Activated gamma-delta T cell treated with anti-CD3 and anti-CD28 coated beads, Interleukin-2, amount 50 U/mL, for 16 hours (primary cell): ENCODE measurements at places on chromosomes 4 and X.

GRCh38 chr4:1588306-1588705 is 95.8 kb downstream of the FAM53A start:
- DNase-seq: no peak

DNA sequence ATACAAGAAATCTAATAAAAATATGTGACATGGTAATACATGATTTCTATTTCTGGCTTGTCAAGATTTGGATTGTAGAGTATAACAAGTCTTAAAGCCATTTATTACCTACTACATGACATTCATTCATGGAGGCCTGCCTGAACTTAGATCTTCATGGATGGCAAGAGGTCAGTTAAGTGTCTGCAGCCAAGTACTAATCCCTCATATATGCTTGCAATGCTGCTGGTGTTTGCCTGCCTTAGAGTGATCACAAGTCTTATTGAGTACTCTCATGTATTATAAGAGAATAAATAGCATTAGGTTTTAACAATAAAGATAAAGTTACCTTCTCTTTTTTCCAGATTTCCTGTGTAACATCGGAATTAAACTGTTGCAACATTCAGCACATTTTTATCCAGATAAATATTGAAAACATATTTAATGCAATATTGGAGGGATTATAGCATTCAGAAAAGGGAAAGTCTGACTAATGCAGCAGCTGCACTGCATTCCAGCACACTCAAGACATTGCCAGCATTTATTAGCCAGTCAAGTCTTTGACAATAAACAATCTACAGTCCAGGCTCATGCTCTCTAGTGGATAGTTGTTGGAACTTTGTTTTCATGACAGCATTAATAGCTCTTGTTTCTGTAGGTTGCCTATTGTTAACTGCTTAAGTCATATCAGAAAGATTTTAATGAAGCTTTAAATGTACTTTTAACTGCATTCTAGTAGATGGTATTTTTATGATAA is 737.1 kb downstream of the FAT4 start:
- DNase-seq: no peak

DNA sequence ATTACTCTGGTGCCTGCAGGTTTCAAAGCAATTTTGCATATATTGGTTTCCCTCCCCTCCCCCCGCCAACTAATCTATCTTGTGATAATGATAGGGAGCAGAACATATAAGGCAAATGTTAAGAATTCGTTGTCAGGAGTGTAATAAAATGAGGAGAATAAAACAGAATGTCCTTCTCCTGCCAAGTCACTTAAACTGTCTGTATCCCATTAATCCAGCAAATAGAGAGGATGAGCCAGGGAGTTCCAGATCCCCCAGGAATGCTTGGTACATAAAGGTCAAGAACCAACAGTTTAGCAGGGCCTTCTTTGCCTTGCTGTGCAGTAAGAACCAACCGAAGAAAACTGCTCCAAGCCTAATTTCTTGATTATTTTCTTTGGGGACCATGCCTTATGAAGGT is 141.4 kb downstream of the AMELX start:
- DNase-seq: no peak

DNA sequence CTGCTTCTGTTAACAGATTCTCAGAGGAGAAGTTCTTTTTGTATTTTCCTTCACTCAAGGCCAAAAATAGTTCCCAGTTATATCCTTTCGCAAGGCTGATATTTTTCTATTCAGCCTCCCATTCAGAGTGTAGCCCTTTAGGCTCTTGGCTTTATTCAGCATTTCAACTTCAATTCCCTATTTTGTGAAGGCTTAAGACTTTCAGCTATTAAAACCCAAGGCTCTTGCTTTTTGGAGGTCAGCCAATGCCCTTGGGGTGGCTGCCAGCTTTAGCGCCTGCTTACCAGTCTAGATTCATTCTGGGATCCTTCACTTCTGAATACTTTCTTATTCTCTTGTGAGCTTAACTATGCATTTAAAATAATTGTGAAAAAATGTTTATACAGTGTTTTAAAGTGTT is 57.3 kb upstream of the ADGRA3 start:
- DNase-seq: no peak

- no peak for DNase-seq
These were observed 686 bp downstream of the FIP1L1 start for GRCh38 chr4:53378171-53378482.

DNA sequence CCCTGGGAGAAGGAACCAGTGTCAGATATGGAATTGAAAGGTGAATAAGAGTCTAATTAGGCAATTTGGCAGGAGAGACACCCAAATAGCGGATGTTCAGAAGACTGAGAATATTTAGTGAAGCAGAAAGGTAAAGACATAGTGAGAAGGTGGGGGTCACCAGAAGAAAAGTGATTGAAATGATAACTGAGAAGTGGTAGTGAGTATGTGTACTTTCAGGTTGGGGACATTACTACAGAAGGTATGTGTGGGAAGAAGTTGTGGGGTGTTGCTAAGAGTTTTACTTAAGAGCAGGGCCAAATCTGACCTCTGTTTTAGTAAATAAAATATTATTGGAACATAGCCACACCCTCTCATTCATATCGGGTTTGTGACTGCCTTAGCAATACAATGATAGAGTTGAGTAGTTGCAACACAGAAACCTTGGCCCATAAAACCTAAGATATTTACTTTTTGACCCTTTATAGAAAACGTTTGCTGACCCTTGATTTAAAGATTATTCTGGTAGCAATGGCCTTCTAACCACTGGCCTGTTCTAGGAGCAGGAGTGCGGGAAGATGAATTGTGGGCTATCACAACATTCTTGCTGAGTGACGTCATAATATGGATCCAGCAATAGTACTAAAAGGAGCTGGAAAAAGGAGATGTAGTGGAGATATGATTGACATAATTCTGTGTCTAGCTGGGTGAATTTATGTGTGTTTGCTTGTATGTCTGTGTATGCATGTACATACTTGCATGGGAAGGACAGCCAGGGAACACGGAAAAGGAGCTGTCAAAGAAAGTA is 115.3 kb downstream of the HS3ST1 start:
- no peak for DNase-seq

DNA sequence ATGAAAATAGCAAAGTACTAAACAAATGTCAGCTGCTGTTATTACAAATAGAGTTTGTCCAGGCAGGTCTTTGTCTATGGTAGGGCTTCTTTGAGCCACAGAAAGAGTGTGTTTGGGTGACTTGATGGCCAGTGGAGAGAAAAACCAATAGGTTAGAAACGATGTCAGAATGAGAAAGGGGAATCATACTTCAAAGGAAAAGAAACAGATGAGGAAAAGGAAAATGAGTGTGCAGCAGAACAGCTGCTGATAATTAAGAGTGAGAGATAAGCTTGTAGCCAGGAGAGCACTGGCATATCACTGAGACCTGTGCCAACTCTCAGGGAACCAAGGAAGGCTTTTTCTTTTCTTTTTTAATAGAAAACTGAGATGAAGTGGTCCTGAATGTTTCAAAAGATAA is 257.2 kb downstream of the ARHGAP24 start:
- no peak for DNase-seq

- no peak for DNase-seq
These were observed 25.8 kb downstream of the OTUD4 start for GRCh38 chr4:145154573-145154972.

GRCh38 chr4:70505151-70505748 is 13.1 kb upstream of the AMTN start:
- DNase-seq: peak; percentile 5

DNA sequence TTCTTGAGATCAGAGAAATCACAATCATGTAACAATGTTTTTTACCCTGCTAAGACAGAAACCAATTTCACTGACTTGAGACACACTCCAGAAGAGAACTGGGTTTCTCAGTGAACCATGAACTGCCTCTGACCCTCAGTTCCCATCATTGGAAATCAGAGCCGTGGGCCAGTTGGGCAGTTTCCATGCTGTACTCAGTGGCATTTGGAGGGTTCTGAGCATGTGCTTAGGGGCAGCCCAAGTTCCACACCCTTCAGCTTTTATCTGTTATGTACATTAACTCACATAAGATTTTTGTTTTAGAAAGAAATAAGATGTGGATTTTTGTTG is 77.9 kb downstream of the BTC start:
- DNase-seq: no peak

- DNase-seq: no peak
These were observed 30.4 kb upstream of the LAMP2 start for GRCh38 chrX:120499301-120500072.

DNA sequence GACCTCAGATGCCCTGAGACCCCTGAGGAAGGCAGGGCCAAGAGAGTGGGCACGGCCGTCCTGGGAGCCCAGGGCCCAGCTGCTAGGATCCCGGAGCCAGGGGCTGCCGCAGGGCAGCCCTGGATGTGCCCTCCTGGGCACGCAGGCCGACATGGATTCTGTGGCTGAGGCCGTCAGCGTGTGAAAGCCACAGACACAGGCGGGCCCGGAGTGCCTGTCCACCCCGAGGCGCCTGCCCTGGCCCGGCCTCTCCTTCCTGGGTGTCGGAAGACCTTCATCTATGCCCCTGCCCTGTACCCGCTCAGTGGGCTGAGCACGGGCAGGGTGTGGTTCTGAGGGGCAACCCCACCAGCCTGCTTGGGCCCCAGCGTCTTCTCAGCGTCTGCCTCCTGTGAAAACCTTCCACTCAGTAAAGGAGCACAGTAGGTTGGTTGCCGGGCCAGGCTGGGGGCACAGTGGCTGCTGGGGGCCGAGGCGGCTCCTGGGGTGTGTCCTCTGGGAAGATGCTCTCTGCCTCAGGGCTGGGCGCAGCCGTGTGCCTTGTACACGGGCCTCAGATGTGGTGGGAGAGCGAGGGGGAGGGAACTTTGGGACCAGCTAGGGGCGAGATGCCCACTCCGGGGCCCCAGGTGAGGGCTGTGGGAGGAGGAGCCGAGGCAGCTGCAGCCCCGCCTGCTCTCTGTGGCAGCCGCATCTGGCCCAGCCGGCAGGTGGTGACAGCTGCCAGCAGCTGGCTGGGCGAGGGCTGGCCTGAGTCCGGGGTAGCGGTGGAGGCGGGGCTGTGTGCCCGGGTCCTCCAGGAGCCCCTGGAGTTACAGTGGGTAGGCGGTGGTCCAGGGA is 20.8 kb downstream of the FGFRL1 start:
- DNase-seq: no peak

GRCh38 chr4:174672276-174672675 is 150.0 kb upstream of the HPGD start:
- no peak for DNase-seq

GRCh38 chr4:54102531-54103106 is 2.7 kb downstream of the GSX2 start:
- no peak for DNase-seq

GRCh38 chr4:160980091-160980490 is 1183.7 kb downstream of the FSTL5 start:
- DNase-seq: no peak

DNA sequence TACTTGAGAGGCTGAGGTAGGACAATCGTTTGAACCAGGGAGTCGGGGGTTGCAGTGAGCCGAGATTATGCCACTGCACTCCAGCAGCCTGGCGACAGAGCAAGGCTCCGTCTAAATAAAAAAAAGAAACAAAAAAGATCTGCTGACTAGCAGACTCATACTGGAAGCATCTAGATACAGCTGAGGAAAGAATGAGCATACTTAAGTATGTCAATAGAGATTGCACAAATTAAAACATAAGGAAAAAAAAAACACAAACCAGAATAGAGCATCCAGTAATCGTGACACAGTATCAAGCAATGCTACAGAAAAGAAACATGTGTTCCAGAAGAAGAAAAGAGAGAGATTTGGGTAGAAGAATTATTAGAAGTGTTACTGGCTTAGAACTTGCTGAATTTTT is 105.5 kb upstream of the SPOCK3 start:
- no peak for DNase-seq

DNA sequence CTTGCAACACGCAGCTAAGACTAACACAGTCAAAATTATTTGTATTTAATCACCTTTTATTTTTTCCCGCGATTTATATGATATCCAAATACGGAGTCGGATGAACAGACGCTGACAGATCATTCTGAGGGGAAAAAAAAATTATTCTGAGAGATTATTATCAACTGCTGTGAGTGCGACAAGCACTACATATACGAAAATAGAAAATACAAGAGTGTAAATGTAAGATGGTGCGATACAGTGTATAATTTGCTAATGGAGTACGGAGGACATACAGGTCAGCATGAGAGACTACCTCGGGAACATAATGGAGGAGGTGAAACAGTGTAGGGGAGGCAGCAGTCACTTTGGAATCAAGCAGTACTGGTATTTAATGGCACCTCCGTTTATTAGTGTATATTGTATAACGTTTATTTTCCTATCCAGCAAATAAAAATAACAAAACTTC is 2.8 kb upstream of the LIN54 start:
- no peak for DNase-seq

DNA sequence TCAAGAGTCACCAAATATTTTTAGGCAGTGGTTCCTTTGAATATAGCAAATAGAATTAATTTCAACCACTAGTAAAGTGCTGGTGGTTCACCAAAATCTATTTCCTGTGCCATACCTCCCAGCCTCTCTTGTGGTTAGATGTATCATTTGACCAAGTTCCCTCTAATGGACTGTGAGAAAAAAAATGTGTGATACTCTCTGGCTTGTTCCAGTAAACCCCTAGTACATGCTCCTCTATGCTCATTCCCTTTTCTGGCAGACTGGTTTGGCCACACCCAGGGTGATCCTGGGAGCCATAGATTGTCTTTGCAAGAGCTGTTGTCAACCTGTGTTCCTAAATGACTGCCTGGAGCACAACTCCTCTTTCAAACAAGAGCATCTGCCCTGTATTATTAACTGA is 109.5 kb downstream of the FRAS1 start:
- no peak for DNase-seq

GRCh38 chr4:73885574-73886267 is 16.5 kb downstream of the CXCL1 start:
- no peak for DNase-seq

DNA sequence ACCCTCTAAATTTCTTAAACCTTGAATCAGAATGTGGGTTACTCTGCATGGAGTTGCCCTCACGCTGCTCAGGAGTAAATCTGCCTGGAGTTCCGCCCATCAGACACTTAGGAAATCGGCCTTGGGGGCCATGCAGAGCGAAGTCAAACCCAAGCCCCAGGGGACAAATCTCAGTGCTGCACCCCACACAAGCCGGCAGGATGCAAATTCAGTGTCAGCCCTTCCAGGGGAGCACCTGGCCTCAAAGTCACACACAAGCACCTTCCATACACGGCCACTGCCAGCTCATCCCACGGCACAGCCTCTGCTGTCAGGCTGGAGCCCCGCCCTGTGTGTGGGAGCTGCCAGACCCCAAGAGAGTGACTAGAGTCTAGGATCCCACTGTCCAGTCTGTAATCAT is 27.4 kb downstream of the RNF212 start:
- no peak for DNase-seq

GRCh38 chr4:30094887-30095286 is 625.3 kb upstream of the PCDH7 start:
- DNase-seq: no peak

DNA sequence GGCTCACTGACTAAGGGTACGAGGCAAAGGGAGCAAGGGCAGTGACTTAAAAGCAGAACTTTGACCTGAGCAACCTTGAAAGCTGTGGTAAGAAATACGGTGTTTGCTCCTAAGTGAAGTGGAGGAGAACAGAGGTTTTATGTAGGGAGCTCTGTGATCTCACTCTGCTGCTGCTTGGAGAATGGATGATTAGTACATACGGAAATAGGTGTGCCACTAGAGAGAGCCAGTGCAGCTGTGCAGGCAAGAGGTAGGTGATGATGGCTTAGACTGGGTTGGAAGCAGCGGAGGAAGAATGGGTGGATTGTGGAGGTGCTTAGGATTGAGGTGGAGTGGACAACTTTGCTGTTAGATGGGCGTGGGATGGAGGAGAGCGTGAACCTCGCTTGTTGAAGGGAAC is 85.0 kb downstream of the FAM193A start:
- DNase-seq: no peak
